Motor neuron (in vitro differentiated cells): ENCODE measurements at places on chromosomes 2 and 18. TPM values are rescaled to one million over a fixed set of nuclear protein-coding genes. Genes with fewer than 3 reads are reported as not detected.

GCG gene
- total RNA-seq, result not detected in 2 replicates

LAMA3 gene
- total RNA-seq, result 3.5 and 16.4 TPM in 2 replicates

SPDYA gene
- 0.92 and 1.5 TPM in 2 replicates for total RNA-seq

RAB17 gene
- total RNA-seq, result 0.86 and 1.2 TPM in 2 replicates

- no peak for ATAC-seq
Measured at GRCh38 chr2:80255918-80256781, 48.4 kb downstream of the LRRTM1 start.

- no peak for ATAC-seq
Measured at GRCh38 chr2:144115739-144116291, 404.1 kb downstream of the ZEB2 start.

DNA sequence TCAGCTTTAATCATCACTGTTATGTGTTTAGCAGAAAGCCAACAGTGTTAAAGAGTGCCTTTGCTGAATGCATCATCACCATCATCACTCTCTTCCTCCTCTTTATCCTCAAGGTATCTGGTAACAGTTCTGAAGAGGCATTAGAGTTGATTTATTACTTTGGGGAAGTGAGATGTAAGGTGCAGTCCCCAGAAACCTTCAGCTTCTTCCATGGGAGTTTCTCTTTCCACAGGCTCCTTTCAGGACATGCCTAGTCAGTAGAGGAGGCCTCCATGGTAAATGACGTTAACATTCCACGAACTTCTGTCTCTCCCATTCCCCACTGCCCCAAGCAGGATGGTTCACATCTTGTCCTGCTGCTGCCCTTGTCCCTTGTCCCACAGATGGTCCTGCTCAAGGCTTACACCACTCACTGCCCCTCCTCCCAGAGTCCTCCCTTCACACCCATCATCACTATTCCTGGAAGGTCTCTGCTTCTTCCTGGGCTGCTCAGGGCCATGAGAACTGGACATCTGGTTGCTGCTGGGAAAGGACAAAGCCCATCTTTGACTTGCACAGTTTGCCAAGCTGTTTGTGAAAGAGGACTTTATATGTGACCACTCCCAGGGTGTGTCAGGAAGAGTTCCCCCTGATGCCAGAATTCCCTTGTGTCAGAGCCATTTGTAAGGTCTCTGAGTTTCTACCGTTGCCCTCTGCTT lies 5.3 kb upstream of the REG1A start:
- ATAC-seq, result peak; percentile 19

DNA sequence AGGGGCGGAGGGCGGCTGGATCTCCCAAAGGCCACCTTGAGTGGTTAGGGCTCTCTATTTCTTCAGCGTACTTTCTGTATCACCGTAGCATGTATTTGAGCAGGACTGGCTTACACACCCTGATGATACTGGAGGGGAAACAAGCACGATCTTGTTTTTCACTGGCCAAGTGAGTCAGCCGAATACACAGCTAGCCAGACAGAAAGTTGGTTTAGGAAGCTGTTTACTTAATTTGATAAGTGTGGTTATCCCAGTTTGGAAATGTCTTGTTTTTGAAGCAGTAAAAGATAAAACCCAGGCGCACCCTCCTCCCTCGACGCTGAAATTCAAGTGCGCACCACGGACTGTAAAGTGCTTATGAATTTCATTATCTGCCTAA lies 582 bp downstream of the RIOK3 start:
- ATAC-seq, result peak; percentile 13

DNA sequence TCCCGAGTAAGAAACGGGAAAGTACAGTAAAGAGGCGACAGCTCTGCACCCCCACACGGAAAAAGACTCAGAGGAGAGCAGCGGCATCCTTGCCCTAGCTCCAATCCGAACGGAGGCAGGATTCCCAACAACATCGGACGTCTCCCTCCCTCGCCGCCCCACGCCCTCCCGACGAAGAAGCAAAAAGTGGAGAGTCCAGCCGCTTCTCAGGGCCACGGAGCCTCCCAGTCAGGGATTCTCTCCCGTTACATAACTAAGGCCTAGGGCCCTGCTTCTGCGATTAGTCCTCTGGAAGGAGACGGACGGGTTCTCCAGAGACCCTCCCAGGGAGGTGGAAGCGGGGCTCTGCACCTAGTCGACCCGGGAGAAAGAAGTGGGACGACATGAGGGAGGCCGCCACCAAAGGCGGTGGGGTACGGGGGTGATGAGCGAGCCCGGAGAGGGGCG lies 587 bp downstream of the SUMO1 start:
- ATAC-seq, result peak; percentile 62
